ENCODE measurements at places on chromosomes 4 and X. TPM values are rescaled to one million over a fixed set of nuclear protein-coding genes. Genes with fewer than 3 reads are reported as not detected.

The SHROOM2 gene
- total RNA-seq = 3.8 TPM

The ENAM gene
- total RNA-seq = not detected

The GAB3 gene
- 1.9 TPM for total RNA-seq

The GALNTL6 gene
- total RNA-seq = not detected

The ZNF81 gene
- 5.0 TPM for total RNA-seq

The SYTL5 gene
- 1.4 TPM for total RNA-seq

The TLR6 gene
- total RNA-seq = 1.8 TPM

The CXCL11 gene
- not detected for total RNA-seq

The ZNF718 gene
- total RNA-seq = 5.9 TPM

The NCAPG gene
- total RNA-seq = 22.8 TPM

The CCNQ gene
- total RNA-seq = 20.4 TPM

The PAGE5 gene
- total RNA-seq = not detected

The ATG4A gene
- total RNA-seq = 10.1 TPM

The TCEAL6 gene
- total RNA-seq = not detected
